Stimulated activated CD8-positive, alpha-beta memory T cell treated with anti-CD3 and anti-CD28 coated beads, Interleukin-15, amount 100 ng/mL, for 4 hours (primary cell): ENCODE measurements at places on chromosomes 7 and 10.

GRCh38 chr10:97708976-97709946 is 4.3 kb upstream of the MARVELD1 start:
- no peak for DNase-seq

DNA sequence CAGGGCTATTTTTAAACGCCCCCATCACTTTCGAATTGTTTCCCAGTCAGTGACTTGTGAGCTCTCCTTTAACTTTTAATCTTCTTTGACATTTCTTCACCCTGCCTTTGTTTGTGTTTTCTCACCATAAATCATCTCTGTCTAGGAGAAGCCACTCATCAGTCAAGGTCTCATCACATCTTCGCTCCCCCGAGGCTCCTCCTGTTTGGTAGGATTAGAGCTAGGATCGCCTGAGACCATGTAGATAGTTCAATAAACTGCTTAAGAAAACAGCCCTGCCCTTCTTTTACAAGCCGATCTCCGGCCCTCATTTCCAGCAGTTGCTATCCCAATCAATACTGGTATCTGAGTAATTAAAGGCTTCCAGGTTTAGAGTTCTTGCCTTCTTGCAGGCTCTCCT is 472.8 kb upstream of the ADARB2 start:
- no peak for DNase-seq

- no peak for DNase-seq
These were observed 6.6 kb downstream of the DMBT1 start for GRCh38 chr10:122567056-122567660.

- DNase-seq = no peak
These were observed 60.4 kb downstream of the ADD3 start for GRCh38 chr10:110067960-110068770.

DNA sequence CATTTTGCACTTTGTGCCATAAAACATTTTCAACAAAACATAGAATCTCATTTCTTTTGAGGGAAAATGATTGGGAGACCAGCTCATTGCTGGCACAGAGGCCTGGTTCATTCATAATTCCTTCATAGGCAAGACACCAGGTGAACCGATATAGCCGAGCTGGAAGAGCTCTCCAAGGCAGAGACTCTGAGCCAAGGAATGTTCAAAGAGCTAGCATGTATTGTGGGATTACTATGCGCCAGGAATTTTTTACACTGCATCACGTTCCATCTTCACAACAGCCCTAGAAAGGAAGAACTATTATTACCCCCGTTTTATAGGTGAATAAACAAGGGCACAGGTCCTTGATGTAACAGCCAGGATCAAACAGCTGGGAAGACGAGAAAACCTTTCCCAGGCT is 2.1 kb upstream of the IL6 start:
- no peak for DNase-seq

GRCh38 chr10:67936416-67936815 is 52.0 kb downstream of the SIRT1 start:
- no peak for DNase-seq

- DNase-seq = no peak
These were observed 86.0 kb downstream of the ARID5B start for GRCh38 chr10:61987537-61987936.

- DNase-seq = no peak
These were observed 16.8 kb downstream of the OCM2 start for GRCh38 chr7:97973206-97973658.

DNA sequence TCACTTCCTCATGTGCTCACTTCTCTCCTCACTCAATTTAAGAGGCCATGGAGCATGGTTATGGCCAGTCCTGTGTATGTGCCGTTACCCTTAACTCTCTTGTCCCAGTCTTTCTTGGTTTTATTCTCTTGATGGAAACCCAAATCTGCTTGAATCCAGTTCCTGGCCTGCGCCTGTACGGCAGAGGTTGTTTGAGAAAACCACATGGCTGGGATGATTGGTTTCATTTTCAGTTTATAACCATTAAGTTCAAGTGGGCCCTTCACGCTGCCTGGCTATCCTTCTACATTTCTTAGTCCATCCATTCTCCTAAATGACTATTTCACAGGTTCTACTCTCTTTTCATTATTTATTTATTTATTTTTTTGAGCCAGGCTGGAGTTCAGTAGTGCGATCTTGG is 1.6 kb upstream of the ZNF239 start:
- no peak for DNase-seq

DNA sequence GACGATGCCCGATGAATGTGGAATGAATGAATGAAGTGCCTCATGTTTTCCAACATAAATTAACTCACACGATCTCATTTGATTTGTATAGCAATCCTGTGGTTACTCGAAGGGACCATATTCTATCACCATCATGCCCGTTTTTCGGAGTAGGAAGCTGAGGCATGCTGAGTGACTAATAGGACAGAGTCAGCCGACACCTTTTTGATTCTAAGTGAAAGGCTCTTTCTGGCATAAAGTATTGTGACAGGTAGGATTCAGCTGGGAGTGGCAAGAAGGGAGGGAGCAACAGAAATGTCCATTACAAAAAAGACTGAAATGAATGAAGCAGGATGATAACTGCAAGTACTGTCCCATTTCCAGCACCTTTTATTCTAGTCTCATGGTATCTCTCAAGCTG is 55.7 kb downstream of the KLRG2 start:
- no peak for DNase-seq

- no peak for DNase-seq
These were observed 85.1 kb upstream of the KMT2E start for GRCh38 chr7:104928721-104929400.

- DNase-seq = peak; percentile 76
These were observed 488 bp downstream of the ARMC10 start for GRCh38 chr7:103075337-103075918.

DNA sequence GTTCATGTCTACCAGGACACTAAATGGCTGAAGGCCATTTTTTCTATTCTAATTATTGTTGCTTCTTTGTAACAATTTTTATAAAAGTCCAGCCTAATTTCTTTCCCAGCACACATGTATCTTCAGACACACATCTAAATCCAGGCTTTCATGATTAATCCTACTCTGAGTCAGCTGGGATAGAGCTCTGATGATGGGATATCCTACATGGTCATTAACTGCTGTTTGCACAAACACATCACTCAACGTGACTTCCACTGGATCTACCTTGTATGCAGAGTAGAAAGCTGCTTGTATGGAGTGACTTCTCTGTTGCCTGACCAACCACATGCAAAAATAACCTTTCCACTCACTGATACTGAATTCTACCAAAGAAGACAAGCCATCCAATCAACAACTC is 260.9 kb downstream of the AHR start:
- no peak for DNase-seq

- DNase-seq = no peak
These were observed 876 bp downstream of the GNAI1 start for GRCh38 chr7:80135309-80136104.

GRCh38 chr10:17209302-17209701 is 7.8 kb upstream of the TRDMT1 start:
- no peak for DNase-seq

GRCh38 chr10:45053569-45054100 is 52.9 kb downstream of the ZNF22 start:
- DNase-seq = no peak

DNA sequence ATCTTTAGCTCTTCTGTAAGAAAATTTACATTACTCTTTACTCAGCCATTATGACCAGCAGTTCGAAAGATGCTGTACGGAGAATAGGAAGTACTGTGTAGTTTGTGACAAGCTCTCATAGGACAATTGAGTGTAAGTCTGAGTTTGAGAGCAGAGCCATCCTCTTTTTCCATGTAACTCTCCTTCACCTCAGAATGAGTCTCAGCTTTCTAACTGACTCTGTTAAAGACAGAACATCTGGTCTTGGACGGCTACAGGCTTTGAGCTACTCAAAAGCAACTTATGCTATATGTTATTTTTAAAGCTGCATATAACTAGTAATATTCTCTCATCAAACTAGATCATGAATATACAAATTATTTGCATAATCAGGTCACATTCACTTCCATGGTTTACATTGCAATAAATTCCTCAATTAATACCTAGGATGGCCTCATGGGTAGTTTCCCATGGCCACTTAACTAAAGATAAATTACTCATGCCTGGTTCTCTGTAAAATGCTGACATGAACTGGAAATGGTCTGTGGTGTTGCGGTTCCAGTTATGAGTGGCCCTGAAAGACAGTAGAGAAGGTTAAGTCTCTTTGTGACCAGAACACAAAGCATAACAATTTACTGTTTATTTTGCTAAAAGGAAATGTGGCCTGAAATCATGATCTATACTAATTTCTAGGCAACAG is 358.7 kb downstream of the PHF14 start:
- DNase-seq = no peak

- no peak for DNase-seq
These were observed 50.4 kb upstream of the FAM3C start for GRCh38 chr7:121446526-121446925.

- no peak for DNase-seq
These were observed 65.1 kb downstream of the ADARB2 start for GRCh38 chr10:1672001-1672781.

- DNase-seq = no peak
These were observed 159.8 kb downstream of the MAGI2 start for GRCh38 chr7:79293655-79294142.

DNA sequence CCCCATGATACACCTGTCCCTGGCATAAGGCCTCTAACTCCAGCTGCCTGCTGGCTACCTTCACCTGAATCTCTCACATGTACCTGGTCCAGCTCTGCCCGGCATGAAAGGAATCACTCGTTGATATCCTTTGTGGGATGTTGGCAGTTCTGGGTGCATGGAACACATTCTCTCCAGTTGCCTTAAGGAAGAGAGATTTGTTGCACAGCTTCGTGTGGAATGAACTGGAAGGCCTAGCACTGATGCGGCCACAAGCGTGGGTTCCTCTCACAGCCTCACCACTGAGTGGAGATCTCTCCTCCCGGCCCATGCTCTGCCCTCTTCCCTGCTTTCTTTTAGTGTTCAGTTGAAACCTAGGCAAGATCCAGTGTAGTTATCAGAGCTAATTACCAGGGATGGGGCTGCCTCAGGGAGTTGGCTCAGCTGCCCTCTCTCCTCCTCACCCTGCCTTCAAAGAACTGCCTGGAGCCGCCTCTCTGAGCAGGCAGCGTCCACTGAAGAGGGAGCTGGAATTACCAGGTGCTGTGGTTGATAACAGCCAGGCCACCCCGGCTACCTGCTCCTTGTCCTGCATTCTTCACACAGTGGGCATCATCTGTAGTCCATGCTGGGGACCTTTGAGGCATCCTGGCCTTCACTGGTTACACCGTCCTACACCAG is 194.3 kb downstream of the CCDC3 start:
- DNase-seq = no peak

GRCh38 chr10:98314532-98315284 is 46.7 kb upstream of the LOXL4 start:
- DNase-seq = no peak

DNA sequence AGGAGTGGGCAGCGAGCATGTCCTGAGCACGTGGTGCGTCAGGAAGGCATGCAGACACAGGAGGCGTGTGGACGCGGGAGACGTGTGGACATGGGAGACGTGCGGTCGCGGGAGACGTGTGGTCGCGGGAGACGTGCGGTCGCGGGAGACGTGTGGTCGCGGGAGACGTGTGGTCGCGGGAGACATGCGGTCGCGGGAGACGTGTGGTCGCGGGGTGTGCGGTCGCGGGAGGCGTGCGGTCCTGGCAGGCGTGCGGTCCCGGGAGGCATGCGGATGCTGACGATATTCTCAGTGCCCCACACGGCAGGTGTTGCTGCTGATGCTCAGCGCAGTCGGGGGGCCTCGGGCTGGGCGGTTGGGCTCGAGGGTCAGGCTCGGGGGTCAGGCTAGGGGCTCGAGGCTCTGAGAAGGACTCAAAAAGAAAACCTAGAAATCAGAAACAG is 94.2 kb downstream of the NKX6-2 start:
- no peak for DNase-seq

DNA sequence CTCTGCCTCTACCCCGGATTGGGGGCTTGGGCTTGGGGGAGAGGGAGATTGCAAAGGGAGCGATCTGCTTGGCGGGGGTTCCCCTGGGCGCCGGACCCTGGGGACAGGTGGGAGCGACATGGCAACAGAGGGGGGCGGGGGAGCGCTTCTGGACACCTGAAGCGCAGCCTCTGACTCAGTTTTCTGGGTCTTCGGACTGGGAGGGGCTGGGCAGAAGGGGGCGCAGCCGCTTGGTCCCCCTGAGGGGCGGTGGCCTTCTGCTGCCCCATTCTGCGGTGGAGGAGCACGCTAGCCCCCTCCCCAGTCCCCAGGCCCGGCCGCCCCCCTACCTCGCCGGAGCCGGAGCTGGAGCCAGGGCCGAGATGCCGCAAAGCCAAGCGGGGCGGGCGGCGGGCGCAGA is 380 bp downstream of the NAT16 start:
- no peak for DNase-seq

- no peak for DNase-seq
These were observed 1.1 kb downstream of the BAZ1B start for GRCh38 chr7:73520673-73521635.

GRCh38 chr7:151884312-151885201 is 7.6 kb upstream of the PRKAG2 start:
- no peak for DNase-seq

DNA sequence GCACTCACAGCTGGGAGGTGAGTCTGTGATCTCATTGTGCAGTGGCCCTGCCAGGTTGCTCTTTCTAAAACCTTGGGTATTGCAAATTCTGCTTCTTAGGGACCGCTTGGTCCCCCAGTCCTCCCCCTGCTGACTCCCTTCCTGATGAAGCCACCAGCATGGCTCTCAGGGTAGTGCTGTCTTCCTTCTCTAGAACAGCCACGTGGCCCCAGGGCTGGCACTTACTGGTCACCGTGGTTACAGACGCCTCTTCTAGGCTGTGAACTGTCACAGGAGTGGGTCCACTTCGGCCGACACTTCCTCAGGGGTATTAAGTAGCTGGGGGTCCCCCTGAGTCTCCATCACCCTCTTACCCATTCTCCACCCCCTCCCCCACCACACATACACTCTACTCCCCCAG is 2.7 kb upstream of the HTRA1 start:
- no peak for DNase-seq

DNA sequence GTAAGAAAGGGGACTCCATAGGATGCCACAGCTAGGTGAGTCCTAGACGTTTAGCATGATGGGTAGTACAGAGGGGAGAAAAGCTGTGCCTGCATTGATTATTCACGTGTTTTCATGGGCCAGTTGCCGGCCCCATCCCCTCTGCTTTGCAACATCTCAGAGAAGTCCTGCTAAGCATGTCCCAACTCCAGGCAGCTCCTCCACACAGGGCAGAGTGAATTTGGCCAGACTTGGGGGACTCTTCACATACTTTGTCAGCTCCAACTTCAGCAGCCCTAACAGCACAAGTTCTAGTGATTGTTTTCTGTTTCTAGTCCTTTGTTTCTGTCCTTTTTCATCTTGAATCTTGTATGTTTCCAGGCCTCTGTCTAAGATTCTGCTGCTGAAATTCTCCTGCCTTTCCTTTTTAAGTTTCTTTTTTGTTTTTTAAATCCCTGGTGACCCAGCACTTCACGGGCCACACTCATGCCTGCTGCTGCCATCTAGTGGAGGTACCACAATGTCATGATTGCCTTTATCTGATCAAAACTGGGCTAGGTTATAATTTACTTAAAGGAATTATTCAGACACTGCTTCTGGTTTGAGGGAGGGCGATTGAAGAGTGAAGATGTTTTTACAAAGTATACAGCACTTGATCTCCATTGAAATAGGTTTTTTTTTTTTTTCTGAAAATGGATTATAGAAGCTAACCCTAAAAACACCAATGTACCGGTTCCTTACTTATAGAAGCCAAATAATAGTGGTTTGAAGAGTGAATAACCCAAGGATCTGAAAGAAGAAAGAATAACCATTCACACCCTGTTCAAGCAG is 276.9 kb downstream of the CSTF2T start:
- DNase-seq = no peak

- no peak for DNase-seq
These were observed 3.1 kb downstream of the PALS2 start for GRCh38 chr7:24576171-24577025.

GRCh38 chr10:5551531-5552375 is 27.0 kb downstream of the CALML3 start:
- peak; percentile 20 for DNase-seq
